Amygdala (tissue), 56 donors: ENCODE measurements at places on chromosomes 6 and 20.

GRCh38 chr6:138038142-138038870 is 68.9 kb downstream of the PERP start:
- DNase-seq, result no peak

DNA sequence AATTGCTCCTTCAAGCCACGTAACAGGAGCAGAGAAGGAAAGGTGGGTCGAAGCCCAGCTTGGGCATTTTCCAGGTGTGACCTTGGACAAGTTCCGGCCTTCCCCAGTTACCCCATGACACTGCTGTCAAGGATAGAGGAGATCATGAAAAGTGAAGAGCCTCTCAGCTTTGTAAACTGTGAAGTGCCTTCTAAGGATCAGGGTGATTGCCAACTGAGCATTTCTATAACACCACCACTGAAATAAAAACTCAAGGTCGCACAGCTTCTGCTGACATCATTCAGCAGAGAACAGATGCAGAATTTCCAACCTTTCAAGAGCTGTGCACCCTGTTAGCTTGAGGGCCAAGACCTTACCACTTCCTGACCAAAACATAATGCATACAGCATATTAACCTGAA is 24.0 kb upstream of the ZMYND8 start:
- no peak for DNase-seq

DNA sequence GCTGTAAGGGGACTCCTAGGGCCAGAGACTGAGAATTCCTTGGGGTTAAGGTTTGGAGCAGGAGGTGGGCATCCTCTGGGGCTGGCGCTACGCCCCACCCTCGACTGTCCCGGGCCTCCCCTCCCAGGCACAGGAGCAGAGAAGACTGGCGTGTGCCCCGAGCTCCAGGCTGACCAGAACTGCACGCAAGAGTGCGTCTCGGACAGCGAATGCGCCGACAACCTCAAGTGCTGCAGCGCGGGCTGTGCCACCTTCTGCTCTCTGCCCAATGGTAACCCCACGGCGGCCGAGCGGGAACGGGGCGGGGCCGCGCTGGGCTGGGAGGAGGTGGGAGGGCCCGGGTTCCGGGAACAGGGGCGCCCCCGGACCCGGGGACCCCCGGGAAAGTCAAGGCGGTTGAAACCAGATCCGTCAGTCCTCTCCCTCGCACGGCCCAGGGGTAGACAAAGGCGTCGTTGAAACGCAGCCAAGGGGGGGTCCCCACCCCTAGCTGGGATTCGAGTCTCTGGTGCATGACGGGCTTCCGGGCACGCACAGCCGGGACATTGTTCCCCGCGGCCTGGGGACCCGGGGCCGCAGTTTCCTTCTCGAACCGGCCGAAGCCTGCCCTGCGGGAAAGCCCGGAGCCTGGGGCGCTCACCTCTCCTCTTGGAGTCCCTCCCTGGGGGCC is 844 bp downstream of the WFDC2 start:
- DNase-seq, result peak; percentile 33

DNA sequence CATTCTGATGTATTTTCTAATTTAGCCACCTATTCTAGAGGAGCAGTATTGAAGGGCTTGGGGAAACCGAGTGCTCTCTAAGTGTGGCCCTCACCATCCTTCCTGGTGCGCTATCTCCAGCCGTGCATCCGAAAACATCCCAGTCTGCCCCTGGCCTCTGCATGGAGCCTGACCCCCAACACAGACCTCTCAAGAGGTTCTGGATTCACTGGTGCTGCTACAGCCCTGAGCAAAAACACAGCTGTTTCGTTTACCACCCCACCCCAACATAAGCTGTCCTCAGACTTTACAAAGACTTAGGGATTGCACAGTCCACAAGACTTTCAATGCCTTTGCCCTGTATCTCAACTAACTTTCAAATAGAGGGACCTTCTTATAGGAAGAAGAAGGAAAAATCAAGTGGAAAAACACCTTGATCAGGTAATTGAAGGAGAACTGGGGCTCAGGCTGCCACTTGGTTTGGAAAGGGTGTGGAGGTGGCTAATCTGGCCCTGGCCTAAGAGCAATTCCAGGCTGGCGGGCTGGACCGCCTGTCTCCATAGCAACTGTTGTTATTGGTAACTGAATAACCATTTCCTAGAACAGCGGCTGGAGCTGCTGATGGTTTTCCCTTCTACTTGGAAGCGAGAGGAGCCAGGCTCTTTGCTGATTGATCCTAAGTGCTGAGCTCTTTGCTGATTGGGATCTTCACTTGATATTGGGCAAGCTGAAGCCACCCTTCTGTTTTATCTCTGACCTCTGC is 90.2 kb upstream of the TOX2 start:
- DNase-seq, result peak; percentile 19

DNA sequence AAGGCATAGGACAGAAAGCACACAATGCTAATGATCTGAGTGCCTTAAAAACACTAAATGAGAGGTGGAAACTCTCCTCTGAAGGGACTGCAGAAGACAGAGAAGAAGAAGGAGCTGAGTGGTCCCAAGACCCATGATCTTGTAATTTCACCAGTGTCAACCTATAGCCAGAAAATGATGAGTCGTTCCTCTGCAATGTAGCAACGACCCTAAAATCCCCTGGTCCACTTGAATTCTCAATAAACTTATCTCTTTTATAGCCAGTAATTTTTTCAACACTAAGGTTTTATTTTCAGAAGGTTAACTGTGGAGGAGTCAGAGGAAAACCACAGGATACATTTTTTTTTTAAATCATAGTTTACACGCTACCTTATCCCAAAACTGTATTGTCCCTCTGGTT is 490.6 kb upstream of the MARCKS start:
- no peak for DNase-seq

GRCh38 chr6:85065831-85066230 is 301.4 kb upstream of the TBX18 start:
- DNase-seq, result no peak

DNA sequence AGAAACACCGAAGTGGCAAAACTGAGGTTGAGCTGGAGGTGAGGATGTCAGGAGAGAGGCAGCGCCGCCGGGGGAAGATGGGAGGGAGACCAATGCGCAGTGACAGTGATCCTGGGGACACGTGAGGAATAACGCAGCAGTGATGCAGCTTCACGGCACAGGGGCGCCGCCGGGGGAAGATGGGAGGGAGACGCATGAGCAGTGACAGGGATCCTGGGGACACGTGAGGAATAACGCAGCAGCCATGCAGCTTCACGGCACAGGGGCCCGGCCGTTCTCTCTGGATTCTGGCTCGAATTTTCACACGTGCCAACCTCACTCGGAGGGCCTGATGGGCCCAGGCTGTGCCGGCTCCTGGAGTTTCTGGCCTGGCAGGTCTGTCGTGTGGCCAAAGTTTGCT is 94.7 kb downstream of the SMOC2 start:
- no peak for DNase-seq

GRCh38 chr6:55886185-55886836 is 10.9 kb upstream of the BMP5 start:
- DNase-seq, result no peak

GRCh38 chr6:168641446-168641845 is 200.5 kb downstream of the SMOC2 start:
- DNase-seq, result no peak

DNA sequence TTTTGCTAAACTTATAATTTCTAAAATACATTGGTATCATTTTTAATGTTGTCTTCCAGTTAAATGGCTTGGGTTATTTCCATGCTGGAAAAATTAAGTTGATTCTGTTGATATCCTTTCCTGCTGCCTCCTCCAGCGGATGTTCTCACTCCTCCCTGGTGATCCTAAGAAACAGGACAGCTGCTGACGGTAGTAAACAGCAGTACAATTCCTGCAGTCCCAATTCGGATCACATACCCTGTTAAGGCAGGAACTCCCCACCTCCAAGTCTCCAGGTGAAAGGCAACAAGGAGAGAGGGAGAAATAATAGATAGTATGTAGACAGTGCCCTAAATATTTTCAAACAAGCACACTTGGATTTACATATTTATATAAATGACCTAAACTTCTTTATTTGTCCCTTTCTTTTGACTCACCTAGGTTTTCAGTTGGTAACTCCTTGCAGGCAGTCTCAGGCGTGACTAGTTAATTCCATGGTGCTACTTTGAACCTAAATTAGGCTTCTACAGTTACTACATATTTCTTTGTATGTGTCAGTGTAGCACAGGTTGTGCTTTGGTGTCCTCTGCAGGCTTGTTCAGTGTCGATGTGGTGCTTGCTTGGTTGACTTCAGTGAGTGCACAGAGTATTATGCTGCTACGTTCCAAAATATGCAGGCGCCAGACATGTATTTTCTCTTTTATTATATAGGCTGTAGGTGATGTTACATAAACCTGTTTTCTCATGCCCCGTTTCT is 126.0 kb downstream of the ADGRB3 start:
- peak; percentile 26 for DNase-seq

DNA sequence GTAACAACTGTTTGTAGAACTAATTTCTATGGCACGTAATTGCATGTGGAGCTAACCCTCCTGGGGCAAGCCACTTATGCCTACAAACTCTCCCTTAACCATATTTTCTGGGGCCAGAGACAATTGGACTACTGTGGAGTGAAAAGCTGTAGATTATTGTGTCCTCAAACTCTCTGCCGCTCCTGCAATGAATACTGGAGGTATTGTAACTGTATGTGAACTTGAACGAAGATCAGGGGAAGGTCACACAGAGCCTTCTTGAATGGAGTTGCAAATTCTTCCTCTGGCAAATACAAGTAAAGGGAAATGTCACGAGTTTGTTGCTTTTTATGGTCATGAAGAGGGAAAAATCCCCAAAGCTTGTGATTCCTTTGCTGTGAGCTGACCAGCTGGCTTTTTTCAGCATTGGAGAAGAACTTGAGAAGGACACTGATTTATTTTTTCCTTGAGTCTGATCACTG is 18.2 kb downstream of the AKAP12 start:
- DNase-seq, result no peak

DNA sequence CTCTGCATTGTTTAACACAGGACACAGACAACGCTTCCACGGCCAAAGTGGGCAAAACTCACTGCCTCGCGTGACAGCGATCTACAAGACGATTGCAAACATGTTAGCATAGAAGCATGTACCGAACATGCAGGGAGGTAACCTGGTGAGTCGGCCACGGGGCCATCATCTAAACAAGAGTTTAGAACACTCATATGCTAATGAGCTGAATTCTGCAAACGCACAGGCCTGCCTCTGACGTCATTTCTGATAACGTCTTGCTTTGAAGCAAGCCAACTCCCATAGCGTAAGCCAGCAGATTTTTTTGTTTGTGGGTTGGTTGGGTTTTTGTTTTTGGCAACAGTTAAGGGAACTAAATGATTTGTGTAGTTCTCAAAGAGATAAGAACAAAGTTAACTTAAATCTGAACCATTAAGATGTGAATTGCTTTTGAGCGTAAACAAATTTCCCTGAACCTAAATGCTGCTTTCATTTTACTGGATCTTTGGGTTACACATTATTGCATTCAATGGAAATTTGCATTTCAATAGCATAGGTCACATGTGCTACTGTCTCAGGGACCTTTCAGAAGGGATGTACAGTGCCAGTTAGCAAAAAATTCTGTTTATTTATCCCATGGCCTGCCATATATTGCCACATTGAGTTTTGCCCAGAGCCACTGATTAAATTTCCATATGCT is 184.5 kb upstream of the PDE10A start:
- no peak for DNase-seq

DNA sequence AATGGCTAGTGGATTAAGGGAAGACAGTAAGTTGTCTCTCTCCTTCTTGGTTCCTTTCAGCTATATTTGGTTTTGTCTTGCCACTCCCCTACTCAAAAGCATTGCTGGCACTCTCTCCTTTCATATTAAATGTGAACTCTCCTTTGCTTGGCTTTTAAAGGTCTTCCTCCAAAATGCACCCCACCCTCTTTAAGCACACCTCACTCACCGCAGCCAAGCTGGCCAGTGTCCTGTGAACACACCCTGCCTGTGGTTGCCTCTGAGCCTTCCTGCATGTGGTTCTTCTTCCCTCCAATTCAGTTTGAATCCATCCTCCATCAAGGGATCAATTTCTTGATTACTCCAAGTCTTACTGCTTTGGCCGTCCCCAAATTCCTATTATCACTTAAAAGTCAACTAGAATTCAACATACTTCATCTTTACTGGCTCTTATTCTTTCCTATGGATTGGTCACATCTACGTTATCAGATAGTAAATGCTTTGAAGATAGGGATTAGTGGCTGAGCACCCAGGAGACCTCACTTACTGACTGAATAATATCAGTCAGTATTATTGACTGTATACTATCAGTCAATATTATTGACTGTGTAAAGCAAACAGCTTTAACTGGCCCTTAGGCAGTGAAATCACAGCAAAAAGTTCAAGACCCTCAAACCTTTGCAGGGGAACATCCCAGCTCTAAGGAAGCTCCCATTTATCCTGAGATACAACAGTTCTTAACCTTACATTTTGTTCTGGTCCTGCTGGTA is 41.6 kb upstream of the SPDEF start:
- DNase-seq, result no peak

GRCh38 chr6:7624796-7625710 is 35.1 kb downstream of the SNRNP48 start:
- no peak for DNase-seq

- no peak for DNase-seq
Measured at GRCh38 chr6:143804835-143805239, 38.3 kb upstream of the LTV1 start.

DNA sequence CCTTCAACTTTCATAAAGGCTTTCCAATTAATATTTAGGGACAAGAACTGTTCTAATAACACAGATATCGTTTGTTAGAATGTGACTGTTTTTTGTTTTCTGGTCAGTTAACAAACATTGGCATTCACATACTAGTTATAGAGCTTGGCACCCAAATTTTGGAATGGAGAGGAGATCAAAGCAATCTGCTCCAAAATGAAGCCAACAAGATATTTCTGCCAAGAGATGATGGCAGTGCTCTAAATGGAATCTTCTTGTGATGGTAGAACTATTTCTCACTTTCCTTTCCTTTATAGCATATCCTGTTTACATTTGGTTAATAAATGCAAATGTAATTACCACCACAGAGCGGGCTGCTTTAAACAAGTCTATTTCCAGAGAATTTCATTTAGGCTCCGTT is 208.3 kb upstream of the RIMS1 start:
- DNase-seq, result no peak

DNA sequence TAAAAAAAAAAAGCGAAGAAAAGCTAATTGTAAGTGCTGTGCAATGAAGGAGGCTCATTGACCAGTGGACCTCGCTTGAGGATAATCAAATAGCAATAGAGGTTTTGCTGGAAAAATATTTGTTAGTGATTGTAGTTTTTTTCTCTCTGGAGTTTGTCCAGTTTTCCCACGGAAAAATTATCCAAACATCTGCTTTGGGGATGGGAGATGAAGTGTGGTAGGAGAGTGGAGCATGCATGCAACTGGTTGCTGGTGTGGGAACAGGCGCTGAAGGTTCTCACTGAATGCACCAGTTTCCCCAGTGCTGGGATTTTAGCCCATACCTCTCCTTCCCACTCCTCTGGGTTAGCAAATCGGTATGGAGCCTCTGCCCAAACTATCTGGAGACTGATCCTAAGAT is 281.7 kb upstream of the TAB2 start:
- DNase-seq, result no peak

- DNase-seq, result no peak
Measured at GRCh38 chr20:43761386-43762340, 34.9 kb upstream of the GTSF1L start.

GRCh38 chr6:152356662-152357061 is 280.5 kb downstream of the SYNE1 start:
- DNase-seq, result no peak

GRCh38 chr20:49766979-49767521 is 45.6 kb upstream of the SLC9A8 start:
- no peak for DNase-seq

GRCh38 chr6:131946404-131946991 is 4.7 kb downstream of the CCN2 start:
- no peak for DNase-seq
